ENCODE measurements at places on chromosomes 6 and 20. TPM values are rescaled to one million over a fixed set of nuclear protein-coding genes. Genes with fewer than 3 reads are reported as not detected.

Gene PPDPF
- total RNA-seq = 634 TPM

GRCh38 chr6:63705707-63706106 is 70.1 kb downstream of the PHF3 start:
- DNase-seq = no peak

Gene CGAS
- 4.1 TPM for total RNA-seq

Gene B4GALT5
- total RNA-seq = 34.5 TPM

- no peak for DNase-seq
These were observed 46.9 kb upstream of the QKI start for GRCh38 chr6:163367497-163368183.

Measured in colonic mucosa (tissue), 4 donors.